Kidney tubule cell (primary cell): ENCODE measurements at places on chromosomes 1 and 21.

- no peak for DNase-seq
These were observed 34.3 kb upstream of the HMCN1 start for GRCh38 chr1:185699874-185700273.

GRCh38 chr1:87130438-87130837 lies 198.2 kb upstream of the LMO4 start:
- DNase-seq = no peak

- peak; percentile 56 for DNase-seq
These were observed 382 bp downstream of the GPBP1L1 start for GRCh38 chr1:45686015-45686287.

DNA sequence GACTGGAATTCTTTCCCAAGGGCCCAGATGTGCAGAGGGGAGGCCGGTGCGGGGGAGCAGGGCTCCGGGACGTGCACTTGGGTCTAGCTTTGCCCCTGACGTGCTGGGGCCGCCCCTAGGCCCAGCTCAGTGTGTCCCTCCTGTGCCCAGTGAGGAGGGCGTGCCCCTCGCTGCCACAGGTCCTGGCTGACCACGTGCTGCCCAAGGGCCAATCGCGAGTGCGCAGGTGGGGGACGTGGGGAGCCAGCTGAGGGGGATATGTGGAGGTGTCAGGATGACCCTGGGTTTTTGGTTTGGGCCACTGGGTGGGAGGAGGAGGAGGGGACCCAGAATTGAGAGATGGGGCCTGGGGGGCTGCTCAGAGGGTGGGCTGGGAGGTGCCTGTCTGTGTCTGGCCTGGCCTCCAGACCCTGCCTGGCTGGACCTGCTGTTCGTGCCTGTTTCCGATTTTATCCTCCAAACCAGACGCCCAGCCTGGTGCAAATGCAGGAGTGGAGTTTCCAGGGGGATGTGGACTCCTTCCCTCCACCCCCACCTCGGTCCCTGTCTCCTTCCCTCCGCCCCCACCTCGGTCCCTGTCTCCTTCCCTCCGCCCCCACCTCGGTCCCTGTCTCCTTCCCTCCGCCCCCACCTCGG lies 6.1 kb upstream of the RNF223 start:
- peak; percentile 80 for DNase-seq

- no peak for DNase-seq
These were observed 675 bp downstream of the TMCO2 start for GRCh38 chr1:40248412-40248811.

- peak; percentile 3 for DNase-seq
These were observed 997 bp downstream of the PRKACB start for GRCh38 chr1:84145068-84145467.

DNA sequence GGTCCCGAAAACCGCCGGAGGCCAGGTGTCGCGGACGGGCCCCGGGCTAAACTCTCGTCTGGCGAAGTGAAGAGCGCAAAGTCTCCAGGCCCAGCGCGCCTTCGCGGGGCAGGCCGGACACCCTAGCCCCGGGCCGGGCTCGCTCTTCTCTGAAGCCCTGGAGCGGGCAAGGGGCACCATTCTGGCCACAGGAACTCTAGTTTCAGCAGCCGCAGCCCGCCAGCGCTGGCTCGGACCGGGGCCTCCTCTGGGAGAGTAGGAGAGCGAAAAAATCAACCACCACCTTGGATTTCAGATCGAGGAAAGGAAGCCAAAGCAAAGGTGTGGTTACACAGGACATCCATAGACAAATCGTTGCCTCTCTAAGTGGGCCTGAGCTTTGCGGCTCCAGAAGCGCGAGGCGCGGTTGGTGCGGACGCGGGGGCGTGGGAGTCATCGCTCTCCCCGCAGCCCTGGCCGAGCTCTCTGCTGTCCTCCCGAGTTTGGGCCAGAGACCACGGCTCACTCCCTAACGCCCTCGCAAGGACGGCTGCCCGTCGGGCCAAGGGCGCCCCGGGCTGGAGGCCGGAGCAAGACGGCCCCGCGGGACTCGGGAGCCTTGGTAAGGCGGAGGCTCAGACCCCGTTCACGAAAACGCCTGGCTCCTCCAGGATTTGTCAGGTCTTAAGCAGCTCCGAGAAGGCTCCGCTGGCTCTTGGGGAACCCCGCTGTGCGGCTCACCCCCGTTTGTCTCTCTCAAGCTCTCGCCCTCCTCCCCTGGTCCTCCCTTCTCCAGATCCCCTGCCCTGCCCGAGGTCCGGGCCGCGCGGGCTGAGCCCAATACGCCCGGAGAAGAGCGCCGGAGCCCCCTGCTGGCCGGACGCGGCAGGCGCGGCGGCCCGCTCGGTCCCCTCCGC lies 132.9 kb upstream of the DPYD start:
- DNase-seq = peak; percentile 74

GRCh38 chr1:153626904-153627714 lies at the start of gene S100A13:
TSS of gene S100A13 (minus strand) at chr1:153627505. CDS start at chr1:153626472, 1,033 bp downstream.
- DNase-seq = peak; percentile 98

DNA sequence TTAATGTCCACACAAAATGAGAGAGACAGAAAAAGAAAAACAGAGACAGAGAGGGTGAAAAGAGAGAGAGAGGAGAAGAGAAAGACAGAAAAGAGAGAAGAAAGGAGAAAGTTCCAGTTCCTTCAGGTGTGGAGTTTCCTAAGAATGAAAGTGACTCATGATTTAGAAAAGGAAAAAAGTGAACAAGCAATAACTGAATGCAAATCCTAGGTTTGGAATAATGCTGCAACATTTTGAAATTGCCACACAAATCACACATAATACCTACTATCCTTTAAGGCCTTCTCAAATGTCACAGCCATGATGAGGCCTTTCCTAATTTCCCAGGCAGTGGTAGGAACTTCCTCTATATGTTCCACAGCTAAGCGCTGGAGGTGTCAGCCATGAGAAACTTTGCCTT lies 31.5 kb upstream of the XPR1 start:
- DNase-seq = peak; percentile 6

DNA sequence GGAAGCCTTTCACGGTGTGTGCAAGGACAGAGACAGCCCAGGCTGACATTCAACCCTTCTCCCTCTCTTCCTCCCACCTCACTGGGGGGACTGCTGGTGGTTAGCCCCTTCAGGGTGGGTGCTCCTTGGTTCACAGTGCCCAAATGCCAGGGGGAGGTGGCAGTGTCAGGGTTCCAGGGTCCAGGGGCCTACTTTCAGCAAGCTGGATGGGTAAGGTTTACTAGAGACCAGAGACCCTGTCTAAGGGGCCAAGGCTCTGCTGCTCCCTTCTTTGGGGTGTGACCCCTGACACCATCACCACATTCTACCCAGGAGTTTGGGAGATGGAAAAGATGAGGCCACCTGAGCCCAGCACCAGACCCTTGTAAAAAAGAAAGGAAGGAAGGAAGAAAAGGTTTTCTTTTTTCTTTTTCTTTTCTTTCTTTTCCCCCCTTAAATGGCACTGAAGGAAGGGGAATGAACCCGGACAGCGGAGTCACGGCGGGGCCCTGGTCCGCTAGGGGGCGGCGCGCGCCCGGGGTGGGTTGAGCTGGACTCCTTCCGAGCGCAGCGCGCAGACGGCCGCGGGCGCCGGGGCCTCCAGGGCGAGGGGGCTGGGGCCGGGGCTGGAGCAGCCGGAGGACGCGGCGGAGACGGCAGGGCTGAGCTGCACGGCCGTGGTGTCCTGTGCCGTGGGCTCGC lies 18.8 kb downstream of the KNCN start:
- DNase-seq = peak; percentile 50

DNA sequence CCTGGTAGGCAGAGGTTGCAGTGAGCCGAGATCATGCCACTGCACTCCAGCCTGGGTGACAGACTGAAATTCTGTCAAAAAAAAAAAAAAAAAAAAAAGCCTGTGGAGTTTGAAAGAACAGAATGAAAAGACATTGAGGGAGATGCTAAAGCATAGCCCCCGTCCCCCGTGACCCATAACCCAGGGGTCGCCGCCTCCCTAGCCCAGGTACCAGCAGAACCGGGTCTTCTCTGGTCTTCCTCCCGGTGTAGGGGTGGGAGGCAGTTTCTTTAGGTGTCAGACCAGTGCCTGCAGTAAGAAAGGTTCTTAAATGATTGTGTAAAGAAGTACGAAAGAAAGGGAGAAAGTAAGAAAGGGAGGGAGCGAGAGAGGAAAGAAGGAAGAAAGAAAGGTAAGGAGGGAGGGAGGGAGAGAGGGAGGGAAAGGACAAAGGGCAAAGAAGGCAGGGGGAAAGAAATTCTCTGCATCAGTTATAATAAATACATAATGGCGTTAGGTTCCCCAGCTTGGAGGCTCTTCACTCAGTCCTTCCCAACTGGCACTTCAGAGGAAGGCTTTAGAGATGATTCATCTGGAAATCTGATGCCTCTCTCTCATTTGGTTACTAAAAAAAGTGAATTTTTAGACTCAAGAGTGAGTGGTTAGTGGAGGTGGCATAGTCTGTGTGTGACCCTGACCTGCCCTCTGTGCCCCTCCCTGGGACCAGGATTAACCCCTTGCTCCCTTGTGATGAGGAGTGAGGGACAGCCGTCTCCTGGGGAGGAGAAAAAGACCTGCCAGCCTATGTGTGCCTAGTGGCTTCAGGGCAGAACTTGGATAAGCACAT lies 1.1 kb downstream of the IL24 start:
- peak; percentile 41 for DNase-seq

- DNase-seq = no peak
These were observed 179.6 kb downstream of the DHRS3 start for GRCh38 chr1:12438349-12438924.

GRCh38 chr1:78667939-78668338 lies 18.3 kb downstream of the IFI44 start:
- no peak for DNase-seq

- no peak for DNase-seq
These were observed 8.7 kb upstream of the LELP1 start for GRCh38 chr1:153194331-153195050.

DNA sequence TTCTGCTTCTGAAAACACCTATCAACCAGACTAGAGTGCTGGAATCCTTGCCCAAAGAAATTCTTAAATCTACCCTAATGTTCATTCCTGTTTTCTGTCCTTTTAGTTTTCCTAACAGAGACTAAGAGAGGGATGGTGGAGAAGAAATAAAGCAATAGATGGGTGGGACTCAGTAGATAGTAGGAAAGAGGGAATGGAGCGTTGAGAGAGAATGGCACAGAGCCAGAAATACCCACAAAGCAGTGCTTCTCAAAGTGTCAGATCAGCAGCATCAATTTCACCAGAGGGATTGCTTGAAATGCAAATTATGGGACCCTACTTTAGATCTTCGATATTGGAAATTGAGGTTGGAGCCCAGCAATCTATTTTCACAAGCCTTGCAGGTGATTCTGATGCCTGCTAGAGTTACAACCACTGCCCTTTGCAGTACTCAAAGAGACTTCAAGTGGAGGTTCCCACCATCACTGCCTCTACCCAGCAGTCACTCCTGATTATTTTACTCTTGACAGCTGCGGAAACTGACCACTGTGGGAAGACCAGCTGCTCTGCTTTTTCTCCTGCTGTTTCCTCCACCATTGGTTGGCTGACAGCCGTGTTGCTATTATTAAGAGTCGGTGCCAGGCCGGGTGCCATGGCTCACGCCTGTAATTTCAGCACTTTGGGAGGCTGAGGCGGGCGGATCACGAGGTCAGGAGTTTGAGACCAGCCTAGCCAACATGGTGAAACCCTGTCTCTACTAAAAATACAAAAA lies 11.4 kb upstream of the PRPF3 start:
- DNase-seq = no peak

- DNase-seq = peak; percentile 66
These were observed 197.5 kb downstream of the BRINP2 start for GRCh38 chr1:177368255-177368654.

- no peak for DNase-seq
These were observed 10.1 kb downstream of the ADPRS start for GRCh38 chr1:36098650-36099365.

DNA sequence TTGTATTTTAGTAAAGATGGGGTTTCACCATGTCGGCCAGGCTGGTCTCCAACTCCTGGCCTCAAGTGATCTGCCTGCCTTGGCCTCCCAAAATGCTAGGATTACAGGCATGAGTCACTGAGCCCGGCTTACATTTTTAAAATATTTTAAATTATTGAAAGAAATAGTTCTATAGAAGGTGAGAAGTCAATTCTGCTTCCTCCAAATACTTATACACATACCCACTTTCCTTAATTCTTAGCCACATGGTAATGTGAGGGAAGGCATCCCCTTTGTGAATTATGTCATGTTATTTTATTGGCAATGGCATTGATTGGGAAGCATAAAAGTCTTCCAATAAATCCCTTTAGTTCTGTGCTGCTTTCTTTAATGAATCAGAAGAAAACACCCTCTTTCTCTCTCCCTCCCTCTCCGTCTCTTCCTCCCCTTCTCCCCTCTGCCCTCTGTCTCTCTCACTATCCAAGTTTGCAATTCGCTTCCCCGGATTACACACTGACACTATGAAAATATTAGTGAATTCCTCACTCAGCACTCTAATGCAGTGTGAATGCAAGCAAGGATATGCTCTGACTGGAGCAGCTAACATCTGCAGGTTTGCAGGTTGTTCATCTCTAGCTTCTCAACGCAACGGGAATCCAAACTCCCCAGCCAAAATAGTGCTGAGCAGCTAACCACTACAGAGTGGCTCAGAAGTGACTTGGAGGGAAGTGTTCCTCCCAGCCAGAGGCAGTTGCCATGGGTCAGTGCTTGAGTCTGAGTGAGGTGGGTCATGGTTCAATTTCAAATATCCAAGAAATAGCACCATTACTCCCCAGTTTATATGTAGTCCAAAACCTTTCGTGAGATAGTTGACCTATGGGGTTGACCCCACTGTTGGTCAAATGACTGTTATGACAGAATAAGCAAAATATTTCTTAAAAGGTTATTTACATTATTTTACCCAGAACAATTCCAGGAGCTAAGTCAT lies 77.8 kb upstream of the CD55 start:
- DNase-seq = no peak

- no peak for DNase-seq
These were observed 61.2 kb upstream of the TNR start for GRCh38 chr1:175804561-175804960.

DNA sequence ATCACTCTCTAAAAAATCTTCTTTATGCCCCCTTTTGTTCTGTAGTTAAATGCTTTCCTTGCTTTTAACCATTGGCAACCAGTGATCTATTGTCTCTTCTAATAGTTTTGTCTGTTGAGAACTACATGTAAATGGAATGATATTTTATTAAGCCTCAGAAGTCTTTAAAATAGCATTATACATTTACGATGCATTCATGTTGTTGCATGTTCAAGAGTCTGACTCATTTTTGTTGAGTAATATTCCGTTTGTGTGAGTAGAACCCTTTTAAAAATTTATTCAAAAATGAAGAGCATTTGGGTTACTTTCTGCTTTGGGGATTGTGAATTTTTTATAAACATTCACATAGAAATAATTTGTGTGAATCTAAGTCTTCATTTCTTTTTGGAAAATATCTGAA lies 1352.9 kb downstream of the NCAM2 start:
- no peak for DNase-seq

- DNase-seq = no peak
These were observed 111.4 kb downstream of the CACHD1 start for GRCh38 chr1:64581135-64581842.
